Dermis microvascular lymphatic vessel endothelial cell (primary cell): ENCODE measurements at places on chromosomes 3 and 15. TPM values are rescaled to one million over a fixed set of nuclear protein-coding genes. Genes with fewer than 3 reads are reported as not detected.

DNA sequence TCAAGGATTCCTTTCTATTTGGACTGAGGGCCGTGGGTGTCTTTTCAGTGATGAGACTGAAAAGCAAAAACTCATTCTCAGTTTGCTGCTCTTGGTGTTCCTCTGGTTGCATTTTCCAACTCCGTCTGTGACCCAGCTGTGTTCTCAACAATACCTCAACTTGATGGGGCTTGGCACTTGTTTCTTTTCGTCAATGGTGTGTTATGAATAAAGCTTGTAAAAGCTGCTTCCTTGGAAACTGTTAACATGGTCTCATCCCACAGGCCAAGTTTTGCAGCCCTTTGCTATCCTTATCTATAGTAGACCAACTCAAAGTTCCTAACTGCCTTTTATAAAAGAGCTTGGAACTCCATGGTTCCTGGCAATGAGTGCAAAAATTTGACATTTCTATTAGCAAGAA, 142.5 kb upstream of the UBE2E1 start:
- no peak for DNase-seq

Gene BCHE
- 15.4 and 24.3 TPM in 2 replicates for total RNA-seq

GRCh38 chr3:127754411-127755304, 67.7 kb downstream of the MGLL start:
- no peak for DNase-seq

GRCh38 chr15:46304321-46304720, 669.5 kb downstream of the SQOR start:
- peak; percentile 27 for DNase-seq

DNA sequence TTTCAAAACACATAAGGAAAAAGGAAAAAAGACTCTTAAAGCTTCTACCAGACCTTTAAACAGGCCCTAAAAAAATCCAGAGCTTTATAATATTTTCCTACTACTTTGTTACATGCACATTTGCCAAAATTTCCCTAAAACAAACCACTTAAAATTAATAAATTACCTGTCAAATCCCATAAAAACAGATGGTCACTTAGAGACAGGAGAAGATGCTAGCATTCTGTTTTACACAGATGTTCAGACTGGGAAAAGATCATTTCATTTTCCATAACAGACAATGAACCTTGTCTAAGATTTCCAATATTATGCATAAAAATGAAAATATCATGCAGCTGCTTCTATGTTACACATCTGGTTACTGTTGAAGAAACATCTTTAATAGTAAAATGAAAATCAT, 66.6 kb downstream of the SUCLG2 start:
- no peak for DNase-seq

Gene ERC2
- total RNA-seq = 1.1 and 1.5 TPM in 2 replicates

Gene GLDN
- not detected in 2 replicates for total RNA-seq

Gene CHRNA5
- total RNA-seq = 2.0 and 2.1 TPM in 2 replicates

DNA sequence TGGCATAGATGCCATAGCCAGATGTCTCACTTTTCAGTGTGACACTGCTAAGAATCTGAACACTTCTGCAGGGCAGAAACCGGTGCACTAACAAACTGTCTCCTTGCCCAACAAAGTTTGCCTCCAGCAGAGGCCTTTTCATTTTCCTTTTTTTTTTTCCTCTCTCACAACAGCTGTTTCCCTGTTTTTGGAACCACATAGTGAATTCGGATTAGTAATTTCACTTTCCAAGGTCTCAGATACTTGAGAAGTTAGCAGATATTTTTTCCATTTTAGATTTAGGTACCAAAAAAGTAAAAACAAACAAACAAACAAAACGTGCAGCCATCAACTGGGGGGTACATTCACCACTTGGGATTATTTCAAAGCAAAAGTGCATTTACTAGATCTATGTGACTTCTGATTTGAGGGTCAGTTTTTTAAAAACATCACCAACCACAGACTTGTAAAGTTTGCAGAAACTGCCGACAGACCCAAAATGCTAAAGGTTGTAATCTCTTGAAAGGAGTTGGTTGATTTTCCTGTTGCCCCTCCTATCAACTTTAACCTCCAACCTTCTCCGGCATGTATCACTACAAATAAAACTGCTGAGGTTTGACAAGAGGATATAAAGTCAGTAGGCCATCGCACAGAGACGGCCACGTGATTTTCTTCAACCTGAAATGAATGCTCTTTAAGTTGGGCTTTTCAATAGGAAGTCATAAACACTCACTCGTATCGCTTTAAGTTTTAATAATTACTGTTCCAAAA, 169.1 kb downstream of the CDIN1 start:
- peak; percentile 1 for DNase-seq

DNA sequence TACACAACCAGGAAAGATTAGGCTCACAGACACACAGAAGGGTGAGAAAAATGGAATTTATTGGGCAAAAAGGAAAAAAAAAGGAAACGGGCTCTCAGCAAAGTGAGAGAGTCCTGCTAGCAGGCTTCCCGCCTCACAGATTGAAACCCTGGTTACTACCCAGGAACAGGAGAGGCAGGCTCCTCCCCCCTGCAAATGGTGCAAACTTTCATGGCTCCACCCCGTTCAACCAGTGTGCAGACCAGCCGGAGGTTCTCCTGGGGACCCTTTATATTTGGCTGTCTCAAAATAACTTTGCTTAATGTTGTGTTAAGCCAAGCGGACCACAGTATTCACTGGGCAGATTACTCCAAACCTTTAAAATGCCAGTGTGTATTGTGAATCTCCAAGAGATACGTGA, 40.3 kb downstream of the IL1RAP start:
- no peak for DNase-seq

Gene PLOD2
- total RNA-seq = 70.2 and 81.0 TPM in 2 replicates

Gene CD47
- 37.5 and 57.0 TPM in 2 replicates for total RNA-seq
